ENCODE measurements at places on chromosomes 7 and 10. TPM values are rescaled to one million over a fixed set of nuclear protein-coding genes. Genes with fewer than 3 reads are reported as not detected.

Gene BICC1
- polyA plus RNA-seq: 2.2 TPM

Gene FUOM
- polyA plus RNA-seq: 32.5 TPM

Gene OR2A42
- polyA plus RNA-seq: not detected

Gene EEF1AKMT2
- polyA plus RNA-seq: 13.5 TPM

Gene FAM241B
- 19.2 TPM for polyA plus RNA-seq

- H3K4me1 ChIP-seq: no peaks in the 10 kb centered on the region
- H3K27ac ChIP-seq: peak overlapping the region; percentile 67
- no peaks in the 10 kb centered on the region for H3K36me3 ChIP-seq
These were observed 116.8 kb downstream of the GRM8 start for GRCh38 chr7:127135871-127136485.

DNA sequence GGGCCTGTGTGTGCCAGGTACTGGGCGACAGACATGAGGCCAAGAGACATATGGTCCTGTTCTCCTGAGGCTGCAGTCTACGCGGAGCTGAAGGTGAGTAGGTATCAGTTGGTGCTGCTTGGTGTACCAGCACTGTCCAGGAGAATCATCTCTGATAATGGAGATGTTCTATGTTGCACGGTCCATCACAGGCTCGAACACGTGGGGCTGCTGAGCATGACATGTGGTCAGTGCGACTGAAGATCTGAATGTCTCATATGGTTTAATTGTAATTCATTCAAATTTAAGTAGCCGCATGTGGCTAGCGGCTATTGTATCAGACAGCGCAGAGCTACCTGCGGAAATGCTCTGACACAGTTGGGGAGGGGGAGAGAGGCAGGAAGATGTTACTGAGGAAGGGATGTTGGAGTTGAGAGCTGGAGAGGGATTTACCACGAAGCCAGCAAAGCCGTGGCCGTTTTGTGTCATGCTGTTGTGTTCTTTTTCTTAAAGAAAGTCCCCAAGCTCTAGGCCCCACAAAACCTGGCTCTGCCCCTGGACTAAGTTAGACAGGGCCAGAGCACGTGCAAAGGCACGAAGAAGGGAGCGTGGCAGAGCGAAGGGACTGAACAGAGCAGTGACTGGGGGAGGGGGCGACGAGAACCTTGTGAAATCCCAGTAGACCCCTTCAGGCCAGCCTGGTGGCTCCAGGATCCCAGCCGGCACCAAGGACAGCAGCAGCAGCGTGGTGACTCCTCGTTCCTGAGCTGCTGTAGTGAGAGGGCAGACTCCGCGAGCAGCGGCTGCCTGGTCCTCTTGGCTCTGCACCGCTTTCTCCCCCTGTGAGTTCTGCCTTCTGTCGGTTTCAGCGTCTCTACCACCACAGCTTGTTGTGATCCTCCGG, 20.0 kb downstream of the SMKR1 start:
- H3K4me1 ChIP-seq: no peaks in the 10 kb centered on the region
- no peaks in the 10 kb centered on the region for H3K36me3 ChIP-seq
- H3K4me3 ChIP-seq: no peak overlapping the region
- no peak overlapping the region for H3K27ac ChIP-seq

- H3K36me3 ChIP-seq: peaks cover 57% of the 10 kb centered on the region
- H3K27me3 ChIP-seq: no peaks in the 10 kb centered on the region
- no peak overlapping the region for H3K27ac ChIP-seq
- no peaks in the 10 kb centered on the region for H3K4me1 ChIP-seq
- no peak overlapping the region for H3K4me3 ChIP-seq
These were observed 53.9 kb downstream of the SHH start for GRCh38 chr7:155758348-155758747.

- no peak overlapping the region for H3K4me3 ChIP-seq
- H3K4me1 ChIP-seq: peaks cover 5% of the 10 kb centered on the region
- H3K36me3 ChIP-seq: no peaks in the 10 kb centered on the region
- no peaks in the 10 kb centered on the region for H3K27me3 ChIP-seq
- no peak overlapping the region for H3K27ac ChIP-seq
- no peak for DNase-seq
These were observed 119.4 kb downstream of the GATA3 start for GRCh38 chr10:8173866-8174243.

- H3K27ac ChIP-seq: no peak overlapping the region
- DNase-seq: peak; percentile 35
- H3K4me3 ChIP-seq: no peak overlapping the region
These were observed 20.8 kb downstream of the OGDHL start for GRCh38 chr10:49741108-49741995.

- no peaks in the 10 kb centered on the region for H3K4me1 ChIP-seq
- H3K4me3 ChIP-seq: no peak overlapping the region
- no peaks in the 10 kb centered on the region for H3K27me3 ChIP-seq
- H3K27ac ChIP-seq: no peak overlapping the region
- no peaks in the 10 kb centered on the region for H3K36me3 ChIP-seq
These were observed 72.2 kb downstream of the TBXAS1 start for GRCh38 chr7:139901056-139901795.

- no peak for DNase-seq
- H3K27ac ChIP-seq: no peak overlapping the region
- no peaks in the 10 kb centered on the region for H3K4me1 ChIP-seq
These were observed 202.0 kb downstream of the WDR11 start for GRCh38 chr10:121053151-121053550.

- no peaks in the 10 kb centered on the region for H3K36me3 ChIP-seq
- no peaks in the 10 kb centered on the region for H3K4me1 ChIP-seq
- no peak overlapping the region for H3K27ac ChIP-seq
- H3K27me3 ChIP-seq: no peaks in the 10 kb centered on the region
- H3K4me3 ChIP-seq: no peak overlapping the region
- no peak for DNase-seq
These were observed 28.0 kb upstream of the CABCOCO1 start for GRCh38 chr10:61634746-61635145.

DNA sequence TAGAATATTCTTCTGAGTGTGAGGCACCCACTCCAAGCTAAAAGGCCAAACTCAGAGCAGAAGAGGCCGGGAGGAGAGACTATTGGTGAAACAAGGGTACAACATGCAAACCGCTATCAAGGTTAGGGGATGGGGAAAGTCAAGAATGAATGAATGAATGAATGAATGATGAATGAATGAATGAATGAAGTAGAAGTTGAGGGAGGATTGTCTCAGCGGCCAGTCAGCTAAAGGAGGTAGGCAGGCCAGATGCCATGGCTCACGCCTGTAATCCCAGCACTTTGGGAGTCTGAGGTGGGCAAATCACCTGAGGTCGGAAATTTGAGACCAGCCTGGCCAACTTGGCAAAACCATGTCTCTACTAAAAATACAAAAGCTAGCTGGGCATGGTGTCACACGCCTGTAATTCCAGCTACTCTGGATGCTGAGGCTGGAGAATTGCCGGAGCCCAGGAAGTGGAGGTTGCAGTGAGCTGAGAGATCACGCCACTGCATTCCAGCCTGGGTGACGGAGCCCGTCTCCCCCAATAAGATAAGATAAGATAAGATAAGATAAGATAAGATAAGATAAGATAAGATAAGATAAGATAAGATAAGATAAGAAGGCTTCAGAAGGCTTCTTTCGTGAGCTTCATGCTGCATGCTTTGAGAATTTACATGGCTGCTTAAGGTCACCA, 250.8 kb downstream of the CCDC3 start:
- no peaks in the 10 kb centered on the region for H3K27me3 ChIP-seq
- no peak for DNase-seq
- H3K36me3 ChIP-seq: no peaks in the 10 kb centered on the region
- no peak overlapping the region for H3K27ac ChIP-seq

DNA sequence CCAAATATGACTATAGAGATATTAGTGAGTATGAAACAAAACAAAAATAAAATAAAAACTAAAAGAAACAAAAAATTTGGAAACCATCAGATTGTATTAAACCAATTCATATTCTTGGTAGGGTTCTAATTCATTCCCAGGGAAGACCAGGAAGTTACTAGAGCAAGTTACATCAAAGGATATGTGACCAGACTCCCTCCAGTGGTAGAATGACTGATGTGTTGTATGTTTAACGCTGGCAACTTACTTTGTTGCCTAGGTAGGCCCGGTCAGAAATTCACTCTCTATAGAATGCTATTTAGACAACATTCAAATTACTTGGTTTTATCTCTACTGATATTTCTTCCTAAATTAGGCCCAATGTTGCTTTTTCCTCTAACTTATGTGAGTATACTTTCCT, 5.2 kb downstream of the PHYHIPL start:
- H3K27me3 ChIP-seq: peaks cover 6% of the 10 kb centered on the region
- peak; percentile 70 for DNase-seq
- H3K27ac ChIP-seq: no peak overlapping the region
- no peaks in the 10 kb centered on the region for H3K36me3 ChIP-seq

DNA sequence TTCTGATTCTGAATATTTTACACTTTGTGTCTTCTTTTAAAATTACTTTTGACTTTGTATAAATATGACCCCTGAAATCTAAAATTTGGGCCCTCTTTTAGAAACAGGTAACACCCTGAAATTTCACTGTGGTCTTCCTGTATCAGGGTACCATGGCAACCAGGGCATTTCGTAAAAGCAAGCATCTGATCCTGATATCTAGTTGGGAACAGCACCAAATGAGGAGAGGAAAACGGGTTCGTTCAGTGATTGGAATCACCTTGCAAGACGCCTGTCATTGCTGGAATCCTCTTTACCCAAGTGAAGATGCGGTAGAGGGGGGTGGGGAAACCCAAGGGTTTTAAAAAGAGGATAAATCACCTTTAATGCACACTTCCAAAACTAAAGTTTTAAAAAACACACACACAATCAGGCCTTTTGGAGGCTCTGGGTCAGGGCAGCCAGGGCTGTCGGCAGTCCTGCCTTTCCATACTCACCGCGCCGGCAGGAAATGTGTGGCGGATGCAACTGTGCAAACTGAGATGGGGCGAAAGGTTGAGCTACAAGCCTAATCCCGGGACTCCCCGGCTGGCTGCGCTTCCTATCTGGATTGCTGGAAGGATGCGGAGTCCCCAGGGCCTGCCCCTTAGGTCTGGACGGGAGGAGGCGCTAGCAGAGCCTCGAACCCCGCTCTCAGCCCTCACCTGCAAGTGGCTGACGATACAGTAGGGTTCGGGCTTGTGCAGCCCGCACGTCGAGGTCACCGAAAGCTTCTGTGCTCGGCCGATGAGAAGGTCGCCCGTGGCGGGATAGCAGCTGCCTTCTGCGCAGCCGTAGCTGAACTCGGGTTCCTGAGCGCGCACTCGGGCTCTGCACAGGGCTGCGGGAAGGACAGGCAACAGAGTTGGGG, 1.8 kb downstream of the LAMB1 start:
- H3K4me1 ChIP-seq: peaks cover 50% of the 10 kb centered on the region
- DNase-seq: peak; percentile 70
- H3K36me3 ChIP-seq: peaks cover 42% of the 10 kb centered on the region
- peak overlapping the region; percentile 93 for H3K27ac ChIP-seq

GRCh38 chr7:119514326-119514725, 758.6 kb upstream of the KCND2 start:
- H3K36me3 ChIP-seq: no peaks in the 10 kb centered on the region
- no peaks in the 10 kb centered on the region for H3K27me3 ChIP-seq
- H3K4me1 ChIP-seq: no peaks in the 10 kb centered on the region
- H3K27ac ChIP-seq: no peak overlapping the region

DNA sequence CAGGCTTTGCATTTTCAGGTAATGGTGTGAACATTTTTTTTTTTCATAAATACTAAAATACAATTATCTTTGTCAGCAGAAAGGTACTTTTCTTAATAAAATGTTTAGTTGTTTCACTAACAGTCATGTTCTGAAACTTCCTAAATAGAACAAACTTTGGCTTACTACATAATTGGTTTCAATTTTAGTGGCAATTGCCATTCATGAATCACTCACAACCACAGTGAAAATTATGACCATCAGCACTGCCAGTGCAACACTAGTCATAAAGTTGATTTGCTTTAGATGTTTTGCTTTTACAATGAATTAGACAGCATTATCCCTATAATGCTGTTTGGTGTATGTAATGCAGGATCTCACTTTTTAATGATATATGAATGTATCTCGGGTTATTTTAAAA, 297.6 kb upstream of the PLXDC2 start:
- no peaks in the 10 kb centered on the region for H3K27me3 ChIP-seq
- no peak for DNase-seq
- no peaks in the 10 kb centered on the region for H3K36me3 ChIP-seq
- H3K27ac ChIP-seq: no peak overlapping the region
- H3K4me1 ChIP-seq: no peaks in the 10 kb centered on the region

- no peak for DNase-seq
- no peaks in the 10 kb centered on the region for H3K36me3 ChIP-seq
- H3K27me3 ChIP-seq: no peaks in the 10 kb centered on the region
- H3K4me3 ChIP-seq: no peak overlapping the region
- peaks cover 16% of the 10 kb centered on the region for H3K4me1 ChIP-seq
These were observed 23.2 kb downstream of the RAPGEF5 start for GRCh38 chr7:22333680-22334141.
